ENCODE measurements at places on chromosomes 13 and 19.
A peak's percentile ranks its signal among the peaks of the same experiment; 100 is the strongest.

DNA sequence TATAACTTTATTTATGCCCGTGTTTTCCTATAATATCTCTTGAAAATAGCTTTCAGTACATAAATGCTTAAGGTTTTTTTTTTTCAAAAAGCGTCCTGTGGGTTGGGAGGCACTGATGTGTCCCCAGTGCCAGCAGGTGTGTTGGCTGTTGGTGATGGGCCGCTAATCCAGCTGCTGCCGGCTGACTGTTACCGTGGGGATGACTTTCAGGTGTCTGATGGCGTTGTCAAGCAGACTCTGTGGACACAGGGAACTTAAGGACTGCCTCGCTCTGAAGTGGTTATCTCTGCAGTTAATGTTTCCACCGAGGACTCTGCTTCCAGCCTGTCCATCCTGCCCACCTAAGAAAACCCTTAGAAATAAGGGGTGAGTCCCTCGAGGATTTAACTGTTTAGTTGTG is 94.5 kb downstream of the ANKRD10 start:
- DNase-seq, result no peak
- no peaks in the 10 kb centered on the region for H3K36me3 ChIP-seq
- no peak overlapping the region for H3K27ac ChIP-seq

- no peak for DNase-seq
- H3K27me3 ChIP-seq, result no peaks in the 10 kb centered on the region
- peak overlapping the region; percentile 60 for H3K4me3 ChIP-seq
- H3K27ac ChIP-seq, result peak overlapping the region; percentile 20
- no peaks in the 10 kb centered on the region for H3K36me3 ChIP-seq
- H3K4me1 ChIP-seq, result peaks cover 16% of the 10 kb centered on the region
Measured at GRCh38 chr19:18292462-18292809, 11.0 kb upstream of the JUND start.

DNA sequence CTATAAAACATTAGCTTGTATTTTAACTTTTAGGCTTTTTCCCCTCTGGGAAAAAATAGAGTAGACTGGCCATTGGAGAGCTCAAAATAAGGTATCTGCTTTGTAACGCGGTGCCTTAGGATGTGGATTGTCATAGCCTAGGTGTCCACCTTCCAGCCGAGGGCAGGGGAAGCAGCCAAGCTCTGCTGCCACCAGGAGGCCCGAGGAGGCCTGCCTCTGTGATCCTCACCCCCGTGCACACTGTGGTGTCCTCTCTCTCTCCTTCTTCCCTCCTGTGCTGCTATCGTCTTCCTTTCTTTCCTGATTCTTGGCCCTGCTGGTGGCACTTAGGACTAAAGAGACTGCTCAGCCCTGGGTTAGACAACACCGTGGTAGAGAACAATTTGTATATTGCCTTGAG is 11.3 kb downstream of the HNRNPM start:
- H3K27me3 ChIP-seq, result no peaks in the 10 kb centered on the region
- peaks cover 13% of the 10 kb centered on the region for H3K36me3 ChIP-seq
- no peak overlapping the region for H3K4me3 ChIP-seq
- peaks cover 18% of the 10 kb centered on the region for H3K4me1 ChIP-seq

GRCh38 chr13:97502181-97502580 is 68.2 kb downstream of the RAP2A start:
- no peaks in the 10 kb centered on the region for H3K27me3 ChIP-seq
- DNase-seq, result no peak
- H3K27ac ChIP-seq, result no peak overlapping the region
- H3K4me1 ChIP-seq, result no peaks in the 10 kb centered on the region
- no peaks in the 10 kb centered on the region for H3K36me3 ChIP-seq
- no peak overlapping the region for H3K4me3 ChIP-seq

All from keratinocyte (primary cell).